Fibroblast of the aortic adventitia (primary cell): ENCODE measurements at places on chromosomes 16 and 17.

- DNase-seq = no peak
These were observed 50.4 kb downstream of the LITAF start for GRCh38 chr16:11536104-11536866.

DNA sequence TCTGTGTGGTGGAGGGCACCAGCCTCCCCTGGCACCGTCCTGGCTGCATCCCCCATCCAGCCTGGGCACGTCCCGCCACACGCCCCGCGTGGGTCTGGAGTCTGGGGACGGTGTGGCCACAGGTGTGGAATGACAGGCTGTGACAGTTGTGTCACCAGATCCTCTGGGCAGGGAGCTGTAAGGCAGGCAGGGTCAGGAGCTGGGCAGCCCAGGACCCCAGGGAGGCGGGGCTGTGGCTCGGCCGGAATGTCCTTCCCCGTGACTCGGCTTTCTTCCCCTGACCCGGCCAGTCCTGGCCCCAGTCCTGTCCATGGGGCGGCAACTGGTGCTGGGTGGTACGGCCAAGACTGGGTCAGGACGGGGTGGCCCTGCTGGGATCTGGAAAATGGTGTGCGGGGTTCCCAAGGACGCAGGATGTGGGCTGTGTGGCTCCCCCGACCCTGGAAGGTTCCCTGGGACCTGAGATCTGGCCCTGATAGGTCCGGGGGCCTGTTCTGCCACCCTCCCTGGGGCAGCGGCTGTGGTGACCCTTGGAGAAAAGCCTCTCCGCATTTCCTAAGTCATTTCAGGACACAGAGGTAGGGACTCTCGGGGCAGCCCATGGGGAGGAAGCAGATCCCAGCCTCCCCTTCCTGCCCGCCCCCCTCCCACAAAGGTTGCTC lies 3.3 kb upstream of the SLC16A3 start:
- DNase-seq = no peak

DNA sequence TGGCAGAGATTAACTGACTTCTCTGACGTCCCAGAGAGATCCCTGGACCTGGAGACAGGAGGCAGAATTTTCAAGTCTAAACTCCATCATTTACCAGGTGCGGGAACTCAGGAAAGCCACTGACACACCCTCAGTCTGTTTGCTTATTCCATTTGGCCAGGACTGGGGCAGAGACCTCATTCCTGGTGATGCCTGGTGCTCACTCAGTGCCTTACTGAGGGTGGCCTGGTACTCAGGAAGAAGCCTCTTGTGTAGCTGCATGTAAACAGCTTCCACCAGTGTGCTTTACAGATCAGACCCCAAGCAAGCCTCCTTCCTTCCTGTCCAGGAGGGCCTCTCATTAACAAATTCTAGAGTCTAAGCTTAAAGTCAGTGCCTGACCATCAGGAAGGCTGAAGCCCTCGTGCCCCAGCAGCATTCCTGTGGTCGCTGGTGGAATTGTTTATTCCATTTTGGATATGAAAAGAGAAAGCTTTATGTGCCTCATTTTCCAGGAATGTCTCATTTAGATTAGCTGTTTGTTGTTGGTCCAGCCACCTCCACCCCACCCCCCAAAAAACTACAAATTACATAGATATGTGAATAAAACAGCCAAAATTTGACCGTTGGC lies 236.1 kb upstream of the CDH5 start:
- peak; percentile 87 for DNase-seq

DNA sequence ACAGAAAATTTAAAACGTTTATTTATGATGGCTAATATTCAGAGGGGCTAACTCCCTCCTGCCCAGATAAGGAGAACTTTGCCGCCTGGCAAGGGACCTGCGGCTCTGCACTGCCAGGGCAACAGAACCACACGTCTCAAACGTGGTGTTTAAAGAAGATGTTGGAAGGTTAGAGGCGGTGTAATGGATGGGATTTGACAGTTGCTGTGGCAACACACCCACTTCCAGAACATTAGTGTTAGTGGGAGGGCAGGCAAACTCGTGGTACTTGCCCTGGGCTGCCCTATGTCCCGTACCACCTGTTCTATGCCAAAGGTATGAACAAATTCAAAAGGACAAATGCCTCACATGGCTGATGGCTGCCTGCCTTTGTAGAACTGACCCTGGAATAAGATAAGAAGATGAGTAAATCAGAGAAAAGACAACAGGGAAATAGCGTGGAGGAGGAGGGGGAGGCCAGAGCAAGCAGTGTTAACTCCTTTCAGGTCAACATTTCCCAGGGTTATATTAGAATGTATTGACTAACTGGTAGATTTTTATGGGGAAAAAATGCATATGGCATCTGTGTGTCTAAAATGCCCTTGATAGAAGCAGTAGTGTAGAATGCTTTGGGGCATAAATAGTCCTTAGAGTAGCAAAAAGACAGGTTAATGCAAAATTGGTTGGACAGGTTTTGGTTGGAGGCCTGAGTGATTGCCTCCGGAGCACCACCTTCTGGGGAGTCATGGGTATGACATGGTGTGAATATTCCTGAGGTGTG lies 30.8 kb downstream of the HLF start:
- DNase-seq = peak; percentile 59

DNA sequence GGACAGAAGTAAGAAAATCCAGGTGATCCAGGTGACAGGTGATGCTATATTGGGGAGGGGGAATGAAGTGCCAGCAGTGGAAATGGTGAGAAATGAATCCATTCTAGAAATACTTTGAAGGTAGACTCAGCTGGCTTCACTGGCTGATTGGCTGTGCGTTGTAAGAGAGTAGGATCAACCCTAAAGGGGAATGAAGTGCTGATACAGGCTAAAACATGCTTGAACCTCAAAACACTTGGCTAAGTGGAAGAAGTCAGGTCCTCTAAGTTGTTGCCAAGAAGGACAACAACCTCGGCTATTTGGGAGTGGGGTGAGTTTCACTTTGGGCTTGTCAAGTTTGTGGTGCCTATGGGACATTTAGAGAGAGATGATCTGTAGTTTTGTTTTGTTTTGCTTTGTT lies 24.1 kb upstream of the SCNN1B start:
- no peak for DNase-seq

DNA sequence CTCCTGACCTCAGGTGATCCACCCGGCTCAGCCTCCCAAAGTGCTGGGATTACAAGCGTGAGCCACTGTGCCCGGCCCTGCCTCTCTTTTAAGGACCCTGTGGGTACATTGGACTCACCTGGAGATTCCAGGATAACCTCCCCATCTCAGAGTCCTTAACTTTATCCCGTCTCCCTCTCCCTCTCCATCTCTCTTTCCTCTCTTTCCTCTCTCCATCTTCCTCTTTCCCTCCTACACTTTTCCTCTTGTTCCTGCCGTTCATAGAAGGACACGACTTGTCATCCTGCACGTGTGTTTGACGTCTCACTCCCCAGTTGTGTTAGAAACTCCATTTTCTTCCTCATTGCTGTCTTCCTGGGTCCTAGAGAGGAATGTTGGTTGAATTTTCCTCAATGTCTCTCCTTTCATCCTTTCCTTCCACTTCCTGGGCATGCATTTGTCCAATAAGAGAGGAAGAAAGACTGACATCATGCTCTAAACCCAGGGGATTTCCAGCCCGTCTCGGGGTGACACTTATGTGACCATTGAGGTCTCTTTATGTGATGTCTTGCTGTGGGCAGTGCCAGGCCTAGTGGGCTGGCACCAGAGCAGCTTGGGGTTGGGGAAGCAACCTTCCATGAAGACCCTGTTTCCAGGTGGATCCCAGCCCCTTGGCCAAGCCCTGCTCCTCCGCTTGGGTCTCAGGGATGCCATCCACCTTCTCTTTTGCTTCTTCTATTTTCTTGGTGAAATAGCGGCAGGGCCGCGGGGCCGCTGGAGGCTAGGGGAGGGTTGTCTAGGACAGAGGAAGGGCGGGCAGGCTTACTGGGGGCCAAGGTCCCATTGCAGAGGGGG lies 39.8 kb upstream of the IRF8 start:
- DNase-seq = no peak

DNA sequence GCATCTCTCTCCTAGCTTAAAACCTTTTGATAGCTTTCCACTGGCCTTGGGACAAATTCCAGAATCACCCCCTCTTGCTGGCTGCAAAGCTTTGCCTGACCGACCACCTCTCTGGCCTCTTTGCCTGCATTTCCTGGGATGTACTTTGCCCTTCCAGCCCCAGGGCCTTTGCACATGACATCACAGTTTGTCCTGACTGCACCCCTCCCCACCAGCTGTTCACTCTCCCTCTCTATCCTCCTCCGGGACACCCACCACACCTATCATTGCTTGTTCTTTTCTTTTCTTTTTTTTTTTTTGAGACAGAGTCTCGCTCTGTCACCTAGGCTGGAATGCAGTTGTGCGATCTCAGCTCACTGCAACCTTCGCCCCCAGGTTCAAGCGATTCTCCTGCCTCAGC lies 7.9 kb downstream of the AANAT start:
- DNase-seq = no peak

DNA sequence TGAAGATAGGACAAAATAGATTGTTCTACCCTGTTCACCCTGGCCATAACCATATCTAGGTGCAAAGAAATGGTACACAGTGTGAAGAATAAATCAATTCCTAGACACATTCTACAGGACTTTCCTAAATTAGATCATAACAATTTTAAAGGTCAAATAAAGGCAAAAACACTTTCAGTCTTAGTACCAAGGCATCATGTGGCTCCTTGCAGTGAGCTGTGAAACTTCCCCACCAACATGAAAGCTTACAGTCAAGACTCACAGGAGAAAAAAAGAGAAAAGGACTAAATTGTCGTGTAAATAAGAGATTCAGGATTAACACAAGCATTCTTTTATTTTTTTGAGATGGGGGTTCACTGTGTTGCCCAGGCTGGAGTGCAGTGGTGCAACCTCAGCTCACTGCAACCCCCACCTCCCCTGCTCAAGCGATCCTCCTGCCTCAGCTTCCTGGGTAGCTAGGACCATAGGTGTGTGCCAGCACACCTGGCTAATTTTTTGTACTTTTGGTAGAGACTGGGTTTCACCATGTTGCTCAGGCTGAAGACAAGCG lies 14.2 kb downstream of the NSMCE1 start:
- DNase-seq = no peak

DNA sequence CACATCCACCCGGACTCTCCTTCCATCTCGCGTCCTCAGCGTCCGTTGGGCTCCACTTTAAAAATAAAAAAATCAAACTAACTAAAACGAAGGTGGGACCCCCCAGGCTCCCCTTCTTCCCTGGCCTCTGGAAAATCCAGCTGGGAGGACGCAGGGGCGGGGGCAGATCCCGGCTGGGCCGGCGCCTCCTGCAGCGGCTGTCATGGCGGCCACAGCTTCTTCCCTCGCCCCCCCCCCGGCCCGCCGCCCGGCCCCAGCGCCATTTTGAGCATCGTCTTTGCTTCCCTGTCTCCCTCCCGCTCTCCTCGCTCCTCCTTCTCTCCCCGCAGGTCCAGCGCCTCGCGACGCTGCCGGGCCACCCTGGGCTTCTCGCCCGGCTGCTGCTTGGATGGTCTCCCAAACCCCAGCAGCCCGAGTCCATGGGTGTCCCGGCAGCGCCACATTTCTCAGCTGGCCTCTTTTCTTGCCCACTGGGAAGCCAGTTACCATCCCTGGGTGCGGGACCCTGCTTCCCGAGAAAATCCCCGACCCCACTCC lies 3.3 kb downstream of the HOXB2 start:
- DNase-seq = peak; percentile 87

DNA sequence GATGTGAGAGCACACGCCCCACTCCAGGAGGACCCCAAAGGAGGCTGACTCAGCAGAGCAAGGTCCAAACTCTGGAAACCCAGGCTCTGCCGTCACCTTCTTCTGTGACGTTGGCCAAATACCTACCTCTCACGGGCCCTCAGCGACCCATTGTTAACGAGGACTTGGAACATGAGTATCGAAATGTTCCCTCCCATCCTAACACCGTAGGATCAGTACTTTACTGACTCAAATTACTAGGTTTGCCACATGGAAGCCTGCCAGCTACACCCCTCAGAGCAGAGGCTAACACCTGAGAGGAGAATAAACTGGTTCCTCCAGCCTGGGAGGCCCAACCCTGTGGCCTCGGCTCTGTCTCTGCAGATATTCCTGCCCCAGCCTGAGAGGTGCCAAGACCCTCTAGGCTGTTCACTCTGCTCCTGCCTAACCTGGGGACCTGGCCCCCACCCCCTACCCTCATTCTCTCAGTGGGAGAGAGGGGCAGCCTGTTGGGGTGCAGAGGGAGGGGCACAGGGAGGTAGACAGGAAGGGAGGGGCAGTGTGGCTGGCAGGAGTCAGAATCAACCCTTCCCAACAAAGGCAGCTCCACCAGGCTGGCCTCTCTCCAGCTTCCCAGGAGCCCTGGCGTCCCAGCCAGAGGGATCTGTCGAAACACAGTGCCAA lies 4.4 kb downstream of the PITPNM3 start:
- no peak for DNase-seq

DNA sequence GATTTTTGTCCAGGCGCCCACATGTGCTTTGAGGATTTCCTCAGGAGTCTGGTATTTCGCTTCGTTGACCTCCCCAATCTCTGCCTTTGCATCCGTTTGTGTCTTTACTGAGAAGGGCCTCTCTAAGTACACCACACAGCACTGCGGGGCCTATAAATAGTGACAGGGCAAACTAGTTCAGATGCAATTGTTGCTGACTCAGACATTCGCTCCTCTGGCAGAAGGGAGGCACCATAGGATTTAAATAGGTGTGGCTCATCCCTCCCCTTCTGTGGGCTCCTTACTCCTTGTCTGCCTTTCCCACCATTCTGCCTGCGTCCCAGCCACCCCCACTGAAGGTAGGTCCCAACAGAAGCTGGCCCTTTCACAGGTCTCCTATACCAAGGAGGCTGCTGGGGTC lies 192.3 kb downstream of the SHISA9 start:
- DNase-seq = no peak

- peak; percentile 54 for DNase-seq
These were observed 560 bp upstream of the FAM20A start for GRCh38 chr17:68601565-68602288.

GRCh38 chr16:69836257-69836656 lies 74.1 kb downstream of the WWP2 start:
- DNase-seq = no peak

GRCh38 chr17:77423589-77424451 lies 283.1 kb downstream of the SEC14L1 start:
- peak; percentile 99 for DNase-seq

DNA sequence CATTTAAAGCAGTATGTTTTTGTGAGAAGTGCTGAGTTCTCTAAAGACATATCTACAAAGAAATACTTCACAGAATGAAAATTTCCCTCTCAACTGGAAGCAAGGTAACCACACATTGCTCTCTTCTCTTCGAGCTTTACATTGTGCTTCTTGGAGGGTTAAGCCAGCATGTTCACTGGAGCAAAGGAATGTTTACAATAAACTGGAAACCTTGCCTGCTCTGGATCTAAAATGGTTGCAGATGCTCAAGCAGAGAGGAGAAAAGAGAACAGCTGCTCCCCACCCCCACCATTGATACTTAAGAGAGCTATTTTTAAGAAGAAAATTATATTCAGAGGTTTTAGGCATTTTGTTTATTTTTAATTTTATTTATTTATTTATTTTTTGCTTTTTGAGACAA lies 213.1 kb downstream of the CEP112 start:
- DNase-seq = no peak
